CD4-positive, alpha-beta T cell treated with Interleukin-15 for 4 hours (primary cell): ENCODE measurements at places on chromosomes 6 and 20.

GRCh38 chr6:36769676-36770499 is 69.4 kb downstream of the CPNE5 start:
- DNase-seq = peak; percentile 35

GRCh38 chr6:5619249-5619648 is 357.9 kb downstream of the FARS2 start:
- peak; percentile 28 for DNase-seq

DNA sequence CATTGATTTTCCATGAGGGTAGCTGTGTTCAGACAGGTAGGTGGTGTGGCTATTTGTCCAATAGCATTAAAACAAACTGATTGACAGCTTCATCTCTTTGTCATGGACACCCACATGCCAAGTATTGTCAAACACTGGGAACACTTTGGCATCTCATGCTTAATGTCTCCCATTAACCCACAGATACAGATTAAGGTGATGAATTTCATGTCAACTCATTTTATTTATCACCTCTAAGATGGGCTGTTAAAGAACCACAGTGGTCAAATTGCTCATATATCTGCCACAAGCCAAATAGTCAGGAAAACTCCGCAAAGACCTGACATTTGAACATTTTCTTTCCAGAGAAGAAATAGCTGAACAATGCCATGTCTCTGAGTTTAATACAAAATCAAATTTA is 139.1 kb upstream of the SPTLC3 start:
- DNase-seq = no peak

DNA sequence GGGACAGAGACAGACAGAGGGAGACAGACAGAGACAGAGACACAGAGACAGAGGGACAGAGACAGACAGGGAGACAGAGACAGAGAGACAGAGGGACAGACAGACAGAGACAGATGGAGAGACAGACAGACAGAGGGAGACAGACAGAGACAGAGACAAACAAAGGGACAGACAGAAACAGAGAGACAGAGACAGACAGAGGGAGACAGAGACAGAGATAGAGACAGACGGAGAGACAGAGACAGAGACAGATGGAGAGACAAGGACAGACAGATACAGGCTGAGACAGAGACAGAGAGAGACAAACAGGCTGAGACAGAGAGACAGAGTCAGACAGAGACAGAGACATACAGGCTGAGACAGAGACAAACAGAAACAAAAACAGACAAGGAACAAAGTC is 39.4 kb upstream of the PHACTR3 start:
- DNase-seq = no peak

GRCh38 chr6:151339369-151339768 is 52.0 kb downstream of the ZBTB2 start:
- no peak for DNase-seq

- no peak for DNase-seq
These were observed 475 bp upstream of the TMEM181 start for GRCh38 chr6:158559338-158559894.
